ENCODE measurements at places on chromosomes 1 and 21. TPM values are rescaled to one million over a fixed set of nuclear protein-coding genes. Genes with fewer than 3 reads are reported as not detected.

Gene NFASC
- total RNA-seq, result 47.6 TPM

Gene RIMS3
- 0.86 TPM for total RNA-seq

Gene DISP1
- 6.6 TPM for total RNA-seq

Gene HTR1D
- total RNA-seq, result not detected

Gene KIF26B
- total RNA-seq, result 27.0 TPM

Gene ACBD3
- 76.7 TPM for total RNA-seq

Gene KCNQ4
- 0.53 TPM for total RNA-seq

Gene SDC3
- 37.6 TPM for total RNA-seq

Gene RUNX3
- total RNA-seq, result 0.36 TPM

Gene LHX4
- under 0.01 TPM for total RNA-seq

Gene INSRR
- under 0.01 TPM for total RNA-seq

Gene S100A2
- total RNA-seq, result 2.4 TPM

Gene UBXN10
- not detected for total RNA-seq

Gene RNF115
- total RNA-seq, result 12.2 TPM

Gene SERPINC1
- 0.07 TPM for total RNA-seq

Gene DIRAS3
- total RNA-seq, result 8.8 TPM

Gene LCA5L
- total RNA-seq, result 2.2 TPM

Gene HTR6
- 0.07 TPM for total RNA-seq

Gene SYPL2
- total RNA-seq, result 0.91 TPM

Gene PEAR1
- total RNA-seq, result 12.7 TPM

Gene USH2A
- under 0.01 TPM for total RNA-seq

Gene YARS1
- 139 TPM for total RNA-seq

Gene PRAMEF9
- total RNA-seq, result not detected

Gene MAN1A2
- 57.6 TPM for total RNA-seq

Gene C1orf226
- 0.07 TPM for total RNA-seq

Gene DUSP23
- 14.6 TPM for total RNA-seq

Gene KRTAP12-2
- total RNA-seq, result not detected

Gene GNB1
- total RNA-seq, result 162 TPM
